ENCODE measurements at places on chromosomes 4 and X.

DNA sequence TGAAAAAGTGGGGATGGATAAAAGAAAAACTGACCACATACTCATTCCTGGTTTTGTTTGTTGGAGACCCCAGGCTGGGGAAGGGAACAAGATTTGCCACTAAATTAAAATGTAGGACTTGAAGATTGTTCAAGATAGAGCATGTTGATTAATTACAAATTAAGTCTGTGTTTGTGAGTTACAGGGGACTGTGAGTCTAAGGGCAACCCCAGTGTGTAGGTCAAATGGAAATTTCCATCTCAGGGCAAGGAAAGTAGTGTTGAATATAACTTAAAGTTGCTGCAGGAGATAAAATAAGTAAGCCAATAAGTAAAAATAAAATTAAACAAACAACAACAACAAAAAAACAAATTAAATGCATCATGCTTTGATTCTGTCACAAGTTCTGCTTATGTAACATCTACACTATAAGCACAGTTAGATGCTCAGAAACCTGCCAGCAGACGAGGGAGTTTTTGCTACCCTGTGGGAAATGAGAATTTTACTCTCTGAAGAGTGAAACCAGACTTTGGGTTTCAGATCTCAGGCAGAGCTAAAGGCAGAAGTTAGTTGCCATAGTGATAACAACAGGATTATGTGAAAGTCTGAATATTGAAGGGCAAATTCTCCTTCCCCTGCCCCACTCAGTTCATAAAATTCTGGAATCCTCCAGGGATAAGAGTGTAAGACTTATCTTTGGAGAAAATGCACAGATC lies 352.3 kb downstream of the GRXCR1 start:
- no peak for DNase-seq

GRCh38 chrX:118714521-118714920 lies 12.9 kb upstream of the IL13RA1 start:
- DNase-seq: peak; percentile 57

GRCh38 chr4:147813109-147813773 lies 81.4 kb downstream of the ARHGAP10 start:
- DNase-seq: no peak

GRCh38 chr4:7275490-7276154 lies 83.3 kb downstream of the SORCS2 start:
- DNase-seq: no peak

DNA sequence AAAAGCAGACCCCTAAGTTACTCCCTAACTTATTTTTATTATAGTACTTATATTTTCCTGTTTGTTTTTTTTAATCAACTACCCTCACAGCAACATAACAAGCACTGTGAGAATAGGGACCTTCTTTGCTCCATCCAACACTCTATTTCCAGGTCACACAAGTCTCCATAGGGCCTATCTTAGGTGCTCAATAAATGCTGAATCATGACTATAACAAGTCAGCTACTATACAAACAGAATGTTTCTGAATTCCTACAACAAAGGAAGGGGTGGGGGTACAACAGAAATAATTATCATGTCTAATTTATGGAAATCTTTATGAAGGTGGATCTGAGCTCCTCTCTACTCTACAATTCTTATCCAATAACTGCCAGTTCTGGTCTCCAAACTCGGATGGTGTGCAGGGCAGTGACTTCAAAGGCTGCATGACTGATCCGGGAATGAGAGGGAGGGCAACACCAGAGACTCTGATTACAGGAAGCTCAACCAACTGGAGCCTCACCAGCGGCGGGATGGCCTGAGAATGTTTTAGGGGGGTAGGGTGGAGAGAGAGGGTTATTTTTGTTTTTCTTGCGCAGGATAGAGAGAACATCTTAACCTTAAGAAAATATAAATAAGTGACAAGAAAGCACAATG lies 71.1 kb downstream of the HADH start:
- no peak for DNase-seq

DNA sequence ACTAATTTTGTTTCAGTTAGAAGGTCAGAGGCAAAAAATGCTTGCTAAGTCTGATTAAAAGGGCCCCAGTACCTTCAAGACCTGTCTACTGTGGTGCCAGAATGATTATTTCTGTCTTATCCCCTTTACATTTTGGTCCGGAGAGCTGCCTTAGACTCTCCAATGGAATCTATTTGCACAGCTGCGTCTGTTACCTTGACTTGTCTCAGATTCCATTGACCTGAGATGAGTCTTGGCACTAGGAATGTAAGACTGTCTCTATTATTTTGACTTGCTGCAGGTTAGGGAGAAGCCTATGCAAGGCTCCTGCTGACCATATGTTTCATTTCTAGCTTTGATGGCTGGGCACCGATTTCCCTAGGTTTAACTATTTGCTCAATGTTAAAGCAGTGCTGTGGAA lies 457.6 kb downstream of the KCTD8 start:
- DNase-seq: no peak

DNA sequence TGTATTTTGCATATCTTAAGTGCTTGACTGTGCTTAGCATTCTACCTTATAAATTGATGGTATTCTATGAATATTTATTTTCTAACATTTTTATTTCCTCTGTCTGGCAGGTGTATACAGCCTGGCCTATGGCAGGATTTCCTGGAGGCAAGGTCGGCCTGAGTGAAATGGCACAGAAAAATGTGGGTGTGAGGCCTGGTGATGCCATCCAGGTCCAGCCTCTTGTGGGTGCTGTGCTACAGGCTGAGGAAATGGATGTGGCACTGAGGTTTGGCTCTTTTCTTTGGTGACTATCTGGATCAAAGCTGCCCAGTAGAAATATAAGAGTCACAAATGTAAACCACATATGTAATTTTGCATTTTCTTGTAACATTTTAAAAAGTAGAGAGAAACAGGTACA lies 6.5 kb upstream of the NUDT6 start:
- no peak for DNase-seq

DNA sequence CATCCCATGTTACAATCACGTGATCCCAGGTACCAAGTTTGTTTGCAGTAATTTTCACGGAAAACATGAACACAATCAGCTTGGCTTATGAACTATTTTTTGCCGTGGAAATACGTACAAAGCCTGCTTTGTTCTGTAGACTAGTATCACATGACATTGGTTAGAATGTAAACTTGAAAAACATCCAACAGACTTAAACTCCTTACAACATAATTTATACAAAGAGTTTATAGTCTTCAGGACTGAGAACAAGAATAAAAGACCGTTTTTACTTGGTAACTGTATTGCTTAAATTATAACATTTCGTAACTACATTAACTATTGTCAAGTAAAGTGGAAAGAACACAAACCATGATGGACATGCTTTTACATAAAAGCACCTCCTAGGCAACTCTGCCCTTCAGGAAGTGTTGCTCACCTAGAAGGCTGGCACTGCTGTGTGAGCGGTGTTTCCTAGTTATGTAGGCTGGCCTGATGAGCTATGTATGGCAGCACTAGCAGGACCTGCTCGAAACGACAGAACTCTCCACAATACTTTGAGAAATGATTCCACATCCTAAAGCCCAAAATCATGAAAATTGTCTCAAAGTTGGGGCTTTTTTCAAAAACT lies 41.8 kb upstream of the WDR1 start:
- DNase-seq: no peak

DNA sequence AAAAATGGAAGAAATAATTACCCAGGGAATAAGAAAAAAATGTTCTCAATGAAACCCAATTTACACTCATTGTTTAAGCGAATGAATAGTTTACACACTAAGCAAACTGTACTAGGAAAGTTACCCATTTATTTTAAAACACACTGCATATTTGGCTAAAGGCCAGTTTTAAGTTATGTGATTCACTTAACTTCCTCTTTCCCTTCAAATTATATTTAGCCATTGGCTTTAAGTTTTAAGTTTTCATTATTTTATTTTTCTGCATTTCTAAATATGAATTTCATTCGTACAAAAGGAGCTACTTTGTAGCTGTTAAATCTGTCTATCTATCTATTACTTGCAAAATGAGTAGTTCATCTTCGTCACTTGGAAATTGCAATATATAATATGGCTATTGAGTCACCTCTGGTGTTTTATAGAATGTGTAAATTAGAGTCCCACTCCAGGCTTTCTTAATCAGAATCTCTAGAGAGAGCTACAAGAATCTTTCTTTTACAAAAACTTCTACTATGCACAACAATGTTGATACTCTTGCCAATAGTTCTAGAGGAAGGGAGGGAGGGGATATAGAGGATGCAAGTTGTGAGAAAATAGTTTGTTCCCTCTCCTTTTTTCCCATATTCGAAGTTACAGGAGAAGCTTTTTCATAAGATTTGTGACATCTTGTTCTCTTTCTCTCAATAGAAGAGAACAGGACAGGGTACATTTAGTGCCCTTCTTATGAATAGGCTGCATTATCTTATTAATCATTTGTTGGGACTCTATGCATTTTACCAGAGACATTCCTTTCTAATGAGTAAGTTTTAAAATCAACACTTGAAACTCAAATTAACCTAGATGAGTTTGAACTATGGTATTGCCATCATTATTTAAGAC lies 41.8 kb downstream of the SULT1B1 start:
- DNase-seq: peak; percentile 60

GRCh38 chr4:7224001-7224400 lies 31.7 kb downstream of the SORCS2 start:
- DNase-seq: no peak

- peak; percentile 41 for DNase-seq
These were observed 124.2 kb downstream of the NFKB1 start for GRCh38 chr4:102625232-102625930.

DNA sequence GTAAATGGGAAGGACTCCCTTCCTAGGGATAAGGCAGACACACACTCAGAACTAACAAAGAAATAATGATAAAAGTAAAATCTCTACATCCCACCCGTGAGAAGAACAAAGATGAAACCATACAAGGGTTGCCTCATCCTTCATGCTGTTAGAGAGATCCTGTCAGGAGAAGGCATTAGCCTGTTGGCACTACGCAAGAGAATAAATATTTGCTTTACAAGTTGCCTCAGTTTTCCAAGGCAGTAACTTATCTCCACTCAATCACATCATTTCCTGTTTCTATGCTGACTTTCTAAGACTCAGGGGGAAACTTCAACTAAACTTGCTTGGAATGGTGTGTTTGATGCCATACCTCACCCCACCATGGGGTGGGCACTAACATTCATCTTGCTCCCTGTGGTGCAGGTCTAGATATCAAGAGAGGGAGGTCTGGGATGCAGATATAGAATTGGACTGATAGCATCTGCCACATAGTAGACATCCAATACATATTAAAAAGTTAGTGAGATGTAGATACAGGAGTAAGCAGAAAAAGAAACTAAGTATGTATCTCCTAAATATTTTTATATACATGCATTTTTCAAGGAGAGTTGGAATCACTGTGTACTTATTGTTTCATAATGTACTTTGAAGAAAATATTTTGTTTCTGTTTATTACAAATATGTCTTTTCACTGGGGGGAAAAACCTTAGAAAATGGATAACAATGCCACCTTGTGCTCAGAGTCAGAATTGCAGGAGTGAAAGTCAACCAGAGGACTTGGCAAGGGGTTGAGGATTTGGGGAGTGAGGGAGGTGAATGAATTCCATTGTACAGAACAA lies 57.2 kb upstream of the BEX4 start:
- DNase-seq: peak; percentile 7

DNA sequence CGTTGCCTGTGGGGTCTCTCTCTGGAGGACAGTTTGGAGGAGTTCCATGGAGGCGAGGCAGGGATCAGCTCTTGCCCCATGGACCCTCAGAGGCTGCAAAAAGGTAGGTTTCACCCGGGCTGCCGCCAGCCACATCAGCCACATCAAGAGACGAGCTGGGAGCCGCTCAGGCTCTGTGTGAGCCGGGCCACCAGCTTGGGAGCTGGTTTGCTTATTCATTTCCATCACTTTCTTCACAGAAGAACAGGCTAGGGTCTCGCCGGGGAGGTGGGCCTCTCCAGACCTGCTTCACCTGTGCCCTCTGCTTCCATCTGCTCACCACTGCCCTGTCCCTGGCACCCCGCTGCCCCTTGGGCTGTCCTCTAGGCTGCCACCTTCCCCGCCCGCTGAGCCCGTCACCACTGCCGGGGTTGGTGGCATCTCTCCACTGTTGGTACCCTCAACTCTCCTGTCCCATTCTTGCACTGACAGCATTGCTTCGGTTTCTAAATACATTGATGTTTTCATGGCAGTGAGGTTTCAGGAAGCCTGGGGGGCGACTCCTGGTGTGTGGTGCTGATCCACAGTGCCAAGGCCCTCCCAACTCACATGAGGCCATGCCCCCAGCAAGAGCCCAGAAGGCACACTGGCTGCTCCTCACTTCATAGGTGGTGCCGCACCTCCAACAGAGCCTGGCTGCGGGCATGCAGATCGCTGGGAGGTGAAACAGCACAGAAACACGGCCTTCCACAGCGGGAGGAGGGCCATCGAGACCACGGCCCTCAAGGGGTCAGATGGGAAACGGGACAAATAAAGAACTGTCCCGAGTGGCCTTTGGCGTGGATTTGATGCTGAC lies 4.5 kb upstream of the TREX2 start:
- DNase-seq: no peak

GRCh38 chr4:142164767-142165500 lies 528.6 kb downstream of the IL15 start:
- no peak for DNase-seq

GRCh38 chrX:65757943-65758342 lies 90.5 kb downstream of the MSN start:
- no peak for DNase-seq

DNA sequence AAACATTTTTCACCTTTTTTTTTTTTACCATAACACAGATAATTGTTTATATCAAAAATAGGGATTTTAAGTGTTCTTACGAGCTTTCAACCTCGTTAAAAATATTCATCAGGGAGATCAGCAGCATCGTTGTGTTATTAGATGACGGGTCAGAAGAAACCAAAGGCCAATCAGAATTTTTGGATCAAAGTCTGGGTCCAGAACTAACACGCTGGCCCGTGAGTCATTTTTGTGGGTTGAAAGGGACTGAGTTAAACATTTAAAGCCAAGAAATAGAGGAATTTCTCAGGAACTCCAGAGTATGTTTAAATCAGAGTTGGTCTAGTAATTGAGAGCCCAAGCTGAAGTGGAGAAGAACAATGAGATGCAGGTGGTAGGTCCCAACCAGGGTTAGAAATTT lies 170.8 kb downstream of the TLL1 start:
- DNase-seq: no peak

DNA sequence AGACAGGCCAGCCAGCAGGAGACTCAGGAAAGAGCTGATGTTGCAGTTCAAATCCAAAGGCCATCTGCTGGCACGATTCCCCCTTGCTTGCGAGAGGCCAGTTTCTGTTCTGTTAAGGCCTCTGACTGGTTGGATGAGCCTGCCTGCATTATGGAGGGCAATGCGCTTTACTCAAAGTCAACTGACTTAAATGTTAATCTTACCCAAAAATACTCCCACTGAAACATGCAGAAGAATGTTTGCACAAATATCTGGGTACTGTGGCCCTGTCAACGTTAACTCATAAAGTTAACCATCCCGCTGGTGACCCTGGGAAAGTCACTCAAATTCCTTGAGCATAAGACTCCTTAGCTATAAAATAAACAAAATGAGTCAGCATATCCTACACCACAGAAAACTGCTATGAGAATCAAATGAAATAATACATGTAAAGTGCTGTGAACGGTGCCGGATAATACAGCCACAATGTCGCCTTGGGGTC lies 326.4 kb downstream of the EVC2 start:
- no peak for DNase-seq
